Endothelial cell (in vitro differentiated cells): ENCODE measurements at places on chromosomes 11 and 22. TPM values are rescaled to one million over a fixed set of nuclear protein-coding genes. Genes with fewer than 3 reads are reported as not detected.

DNA sequence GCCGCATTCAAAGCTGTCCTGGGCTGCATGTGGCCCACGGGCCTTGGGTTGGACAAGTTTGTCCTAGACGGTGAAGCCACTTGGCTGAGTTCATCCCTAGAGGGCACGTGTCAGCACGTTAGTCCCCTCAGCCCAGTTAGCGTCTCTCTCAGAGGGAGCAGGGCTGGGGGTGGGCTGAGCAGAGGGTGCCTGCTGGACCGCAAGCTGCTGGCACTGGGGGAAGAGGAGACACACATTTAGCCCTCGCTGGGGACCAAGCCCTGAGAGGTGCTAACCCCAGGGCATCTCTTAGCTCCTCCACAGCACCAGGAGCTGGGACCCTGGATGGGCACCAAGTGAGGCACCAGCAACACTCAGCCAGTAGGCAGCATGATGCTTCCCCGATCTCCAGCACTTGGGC is 107.0 kb downstream of the SHANK2 start:
- DNase-seq, result no peak

GRCh38 chr11:127926721-127927120 is 660.6 kb downstream of the ETS1 start:
- no peak for DNase-seq

GLYAT gene
- total RNA-seq, result not detected

DNA sequence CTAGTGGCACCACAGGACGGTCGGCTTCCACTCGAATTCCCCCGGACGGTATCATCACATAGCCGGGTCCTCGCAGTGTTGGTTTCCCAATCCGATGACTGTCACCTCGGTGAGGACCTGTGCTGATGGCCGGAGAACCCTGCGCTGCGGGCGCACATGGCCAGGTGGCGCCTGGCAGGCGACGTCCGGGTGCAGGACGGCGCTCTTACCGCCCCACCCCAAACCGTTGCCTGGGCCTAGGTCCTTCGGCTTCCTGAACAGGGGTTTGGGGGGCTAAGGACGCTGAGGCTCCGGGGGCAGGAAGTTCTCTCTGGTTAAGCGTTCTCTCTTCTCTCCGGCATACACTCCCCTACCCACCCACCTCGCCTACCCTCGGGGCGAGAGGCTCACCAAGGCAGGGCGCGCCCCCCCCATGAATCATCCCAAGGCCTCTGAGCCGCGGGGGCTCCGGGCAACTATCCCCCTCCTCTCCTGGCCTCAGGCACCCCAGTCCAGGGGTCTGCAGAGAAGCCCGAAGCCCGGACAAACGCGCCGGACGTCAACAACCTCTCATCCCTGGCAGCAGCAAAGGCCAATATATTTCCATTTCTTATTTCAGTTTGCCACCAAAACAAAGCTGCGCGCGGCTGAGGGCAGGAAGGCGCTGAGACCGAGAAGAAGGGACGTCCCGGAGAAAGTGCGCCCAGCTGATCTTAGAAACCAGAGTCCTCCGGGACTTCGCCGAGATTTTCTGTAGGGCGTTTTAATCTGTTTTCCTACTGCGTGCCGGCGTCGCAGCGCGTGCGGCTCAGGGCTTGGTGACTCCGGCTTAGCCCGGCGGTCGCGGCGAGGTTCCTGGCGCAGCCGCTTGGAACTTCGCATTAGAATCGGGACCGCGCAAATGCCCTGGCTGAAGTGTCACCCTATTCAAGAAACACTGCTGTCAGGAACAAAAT is 5.6 kb downstream of the ALX4 start:
- DNase-seq, result no peak

DNA sequence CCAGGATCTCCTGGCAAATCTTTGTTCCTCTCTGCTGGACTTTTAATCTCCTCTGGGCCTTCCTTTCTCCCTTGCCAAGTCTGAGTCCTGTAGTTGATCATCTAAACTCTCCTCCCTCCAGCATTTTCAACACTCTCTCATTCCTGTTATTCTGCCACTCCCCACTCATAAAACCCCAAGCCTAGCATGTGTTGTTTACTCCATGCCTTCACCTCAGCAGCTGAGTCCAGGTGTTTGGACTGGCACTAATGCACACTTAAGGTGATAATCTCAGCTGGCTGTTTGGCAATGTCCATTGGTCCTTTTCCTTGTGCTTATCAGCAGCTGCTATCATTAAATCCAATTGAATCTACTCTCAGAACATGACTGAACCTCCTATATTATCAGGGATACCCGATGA is 876.8 kb upstream of the TENM4 start:
- DNase-seq, result no peak

TNKS1BP1 gene
- total RNA-seq, result 122 TPM

B4GALNT4 gene
- 14.9 TPM for total RNA-seq

DNA sequence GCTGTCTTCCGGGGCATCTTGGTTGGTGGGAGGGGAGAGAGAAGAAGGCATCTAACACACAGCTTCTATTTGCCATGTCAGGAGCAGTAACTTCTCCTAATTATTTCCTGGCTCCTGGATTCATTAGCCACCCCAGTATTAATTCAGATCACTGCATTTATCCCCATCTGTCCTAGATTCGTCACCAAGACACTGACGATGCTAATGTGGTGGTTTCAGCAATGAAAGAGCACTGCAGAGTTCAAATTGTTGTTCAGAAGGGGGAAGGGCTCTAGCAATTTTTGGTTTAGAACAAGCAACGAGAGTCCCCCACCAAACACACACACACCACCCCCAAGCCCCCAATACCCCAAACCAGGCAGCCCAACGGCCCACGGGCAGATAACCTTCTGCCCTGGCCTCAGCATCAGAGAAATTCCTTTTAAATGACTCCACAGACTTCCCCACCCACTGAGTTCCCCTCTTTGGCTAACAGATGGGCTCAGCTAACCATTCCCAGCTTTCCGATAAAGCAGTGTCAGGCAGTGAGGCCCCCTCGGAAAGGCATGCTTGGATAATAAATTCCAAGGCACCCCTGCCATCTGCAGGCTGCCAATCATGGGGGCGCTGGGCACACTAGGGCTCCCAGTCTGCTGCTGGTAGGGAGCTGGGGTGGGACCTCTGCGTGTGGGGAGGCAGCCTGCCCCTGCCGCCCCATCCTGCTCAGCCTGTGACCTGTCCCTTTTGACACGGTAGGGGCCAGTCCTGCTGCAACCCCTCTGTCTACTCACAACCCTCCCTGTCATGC is 453.5 kb downstream of the MIAT start:
- DNase-seq, result no peak

GAL3ST3 gene
- total RNA-seq, result 0.87 TPM

GRCh38 chr22:30732426-30732825 is 37.8 kb downstream of the OSBP2 start:
- DNase-seq, result no peak

H19 gene
- total RNA-seq, result not detected
